ENCODE measurements at places on chromosomes 1 and 21. TPM values are rescaled to one million over a fixed set of nuclear protein-coding genes. Genes with fewer than 3 reads are reported as not detected.

- H3K27me3 ChIP-seq, result no peaks in the 10 kb centered on the region
- H3K4me1 ChIP-seq, result no peaks in the 10 kb centered on the region
- H3K4me3 ChIP-seq, result no peak overlapping the region
- H3K27ac ChIP-seq, result no peak overlapping the region
- no peak for DNase-seq
- H3K36me3 ChIP-seq, result no peaks in the 10 kb centered on the region
Observed at GRCh38 chr1:105652109-105652508, 1404.4 kb upstream of the PRMT6 start.

ESPN gene
- polyA plus RNA-seq, result not detected

TSPEAR gene
- not detected for polyA plus RNA-seq

GRCh38 chr1:97902067-97902466 lies 18.8 kb downstream of the DPYD start:
- H3K27ac ChIP-seq, result no peak overlapping the region
- no peak overlapping the region for H3K4me3 ChIP-seq
- peaks cover 4% of the 10 kb centered on the region for H3K36me3 ChIP-seq
- H3K27me3 ChIP-seq, result no peaks in the 10 kb centered on the region
- peaks cover 18% of the 10 kb centered on the region for H3K4me1 ChIP-seq

GRCh38 chr1:209544098-209544497 lies 39.4 kb upstream of the CAMK1G start:
- H3K27ac ChIP-seq, result no peak overlapping the region
- DNase-seq, result no peak
- H3K4me3 ChIP-seq, result no peak overlapping the region
- no peaks in the 10 kb centered on the region for H3K4me1 ChIP-seq
- H3K36me3 ChIP-seq, result no peaks in the 10 kb centered on the region

MTARC2 gene
- 3.9 TPM for polyA plus RNA-seq

- H3K27me3 ChIP-seq, result no peaks in the 10 kb centered on the region
- H3K4me1 ChIP-seq, result no peaks in the 10 kb centered on the region
- peaks cover 5% of the 10 kb centered on the region for H3K36me3 ChIP-seq
- no peak overlapping the region for H3K27ac ChIP-seq
- DNase-seq, result no peak
Observed at GRCh38 chr1:80181418-80181817, 1174.9 kb upstream of the ADGRL4 start.

- H3K36me3 ChIP-seq, result no peaks in the 10 kb centered on the region
- no peak overlapping the region for H3K27ac ChIP-seq
- no peak overlapping the region for H3K4me3 ChIP-seq
- no peak for DNase-seq
Observed at GRCh38 chr1:85321237-85321964, 45.0 kb upstream of the BCL10 start.

AADACL4 gene
- not detected for polyA plus RNA-seq

GABRD gene
- not detected for polyA plus RNA-seq

DNA sequence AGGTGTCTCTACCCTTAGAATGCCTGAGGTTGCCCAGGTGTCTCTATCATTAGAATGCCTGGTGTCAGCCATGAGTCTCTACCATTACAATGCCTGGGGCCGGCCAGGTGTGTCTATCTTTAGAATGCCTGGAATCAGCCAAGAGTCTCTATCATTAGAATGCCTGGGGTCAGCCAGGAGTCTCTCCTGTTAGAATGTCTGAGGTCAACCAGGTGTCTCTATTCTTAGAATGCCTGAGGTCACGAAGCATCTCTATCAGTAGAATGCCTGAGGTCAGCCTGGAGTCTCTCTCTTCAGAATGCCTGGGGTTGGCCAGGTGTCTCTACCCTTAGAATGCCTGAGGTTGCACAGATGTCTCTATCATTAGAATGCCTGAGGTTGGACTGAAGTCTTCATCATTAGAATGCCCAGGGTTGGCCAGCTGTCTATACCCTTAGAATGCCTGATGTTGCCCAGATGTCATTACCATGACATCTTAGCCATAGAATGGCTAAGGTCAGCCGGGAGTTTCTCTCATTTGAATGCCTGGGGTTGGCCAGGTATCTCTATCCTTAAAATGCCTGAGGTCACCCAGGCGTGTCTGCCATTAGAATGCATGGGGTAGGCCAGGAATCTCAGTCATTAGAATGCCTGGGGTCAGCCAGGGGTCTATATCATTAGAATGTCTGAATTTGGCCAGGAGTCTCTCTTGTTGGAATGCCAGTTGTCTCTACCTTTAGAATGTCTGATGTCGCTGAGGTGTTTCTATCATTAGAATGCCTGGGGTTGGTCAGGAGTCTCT lies 44.0 kb downstream of the RNF187 start:
- peaks cover 10% of the 10 kb centered on the region for H3K36me3 ChIP-seq
- no peak overlapping the region for H3K27ac ChIP-seq
- H3K27me3 ChIP-seq, result peaks cover 57% of the 10 kb centered on the region
- H3K4me3 ChIP-seq, result no peak overlapping the region
- no peak for DNase-seq

SPOCD1 gene
- not detected for polyA plus RNA-seq

DNA sequence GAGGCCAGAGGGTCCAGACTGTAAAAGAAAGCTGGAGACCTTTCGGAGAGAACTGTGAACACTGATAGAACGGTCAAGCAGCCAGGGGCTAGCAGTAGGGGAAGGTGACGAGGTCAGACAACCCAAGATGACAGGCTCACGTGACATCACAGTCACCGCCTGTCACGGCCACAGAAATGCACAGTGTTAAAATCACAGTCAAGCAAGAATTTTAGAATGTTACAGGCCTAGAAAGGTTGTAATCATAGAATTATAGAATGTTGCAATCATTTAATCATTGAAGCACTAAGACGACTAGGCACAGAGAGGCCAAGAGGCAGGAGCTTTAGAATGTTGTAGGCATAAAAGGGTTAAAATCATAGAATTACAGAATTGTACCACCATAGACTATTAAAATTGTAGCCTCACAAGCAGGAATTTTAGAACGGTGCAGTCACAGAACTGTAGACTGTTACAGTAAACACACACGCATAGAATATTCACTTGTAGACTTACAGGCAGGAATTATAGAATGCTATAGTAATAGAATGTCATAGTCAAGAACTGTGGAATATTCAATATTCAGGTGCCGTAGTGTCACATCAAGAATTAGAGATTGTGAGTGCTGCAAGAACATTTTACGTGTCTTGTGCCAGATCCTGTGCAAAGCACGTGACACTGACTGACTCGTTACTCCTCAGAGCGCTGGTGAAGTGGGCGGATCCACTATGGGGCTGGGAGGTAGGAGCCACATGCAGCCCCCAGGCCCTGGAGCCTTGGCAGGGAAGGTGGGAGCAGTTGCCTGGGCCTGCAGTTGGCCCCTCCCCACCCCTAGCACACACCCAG lies 118.1 kb downstream of the EPHB2 start:
- H3K27ac ChIP-seq, result no peak overlapping the region
- H3K27me3 ChIP-seq, result peaks cover 14% of the 10 kb centered on the region
- H3K4me1 ChIP-seq, result no peaks in the 10 kb centered on the region
- no peak for DNase-seq
- H3K36me3 ChIP-seq, result no peaks in the 10 kb centered on the region
- no peak overlapping the region for H3K4me3 ChIP-seq

DNA sequence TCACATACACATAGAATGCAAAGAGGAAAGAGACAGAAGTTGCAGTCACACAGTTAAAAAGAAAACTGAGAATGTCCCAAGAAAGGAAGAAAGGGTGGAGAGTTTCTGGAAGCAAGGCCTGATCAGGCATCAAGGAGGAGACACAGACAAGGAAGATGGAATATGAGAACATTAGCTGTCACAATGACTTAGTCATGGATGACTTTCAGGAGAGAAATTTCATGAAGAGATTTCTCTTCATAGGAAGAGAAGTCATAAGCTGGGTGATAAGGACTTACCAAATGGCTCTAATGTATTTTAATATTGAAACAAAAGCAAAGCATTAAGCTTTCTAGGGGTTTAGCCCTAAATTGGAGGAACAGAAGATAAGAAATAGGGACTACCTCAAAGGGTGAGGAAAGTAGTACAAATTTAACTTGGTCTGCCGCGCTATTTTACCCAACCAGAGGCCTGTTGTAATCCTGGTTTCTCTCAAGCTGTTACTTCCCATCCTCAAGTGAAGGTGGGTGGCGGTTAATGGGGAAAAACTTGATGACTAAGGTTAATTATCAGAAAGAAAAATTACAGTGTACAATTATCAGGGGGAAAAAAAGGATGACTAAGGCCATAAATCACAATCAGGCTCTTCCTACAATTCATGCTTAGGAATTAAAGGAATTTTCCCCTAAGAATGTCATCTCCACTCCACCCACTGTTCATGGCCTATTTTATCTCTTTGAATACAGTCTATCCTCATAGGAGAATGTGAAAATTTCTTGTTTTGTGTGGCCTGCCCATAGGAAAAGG lies 93.9 kb upstream of the ADGRL2 start:
- no peaks in the 10 kb centered on the region for H3K36me3 ChIP-seq
- H3K27me3 ChIP-seq, result no peaks in the 10 kb centered on the region
- no peak overlapping the region for H3K4me3 ChIP-seq
- H3K4me1 ChIP-seq, result no peaks in the 10 kb centered on the region
- no peak overlapping the region for H3K27ac ChIP-seq
- no peak for DNase-seq

- no peaks in the 10 kb centered on the region for H3K27me3 ChIP-seq
- no peak overlapping the region for H3K27ac ChIP-seq
- no peaks in the 10 kb centered on the region for H3K36me3 ChIP-seq
- DNase-seq, result no peak
- H3K4me1 ChIP-seq, result no peaks in the 10 kb centered on the region
- no peak overlapping the region for H3K4me3 ChIP-seq
Observed at GRCh38 chr1:33971018-33971710, 107.3 kb downstream of the HMGB4 start.

BTF3L4 gene
- 87.1 TPM for polyA plus RNA-seq

DNA sequence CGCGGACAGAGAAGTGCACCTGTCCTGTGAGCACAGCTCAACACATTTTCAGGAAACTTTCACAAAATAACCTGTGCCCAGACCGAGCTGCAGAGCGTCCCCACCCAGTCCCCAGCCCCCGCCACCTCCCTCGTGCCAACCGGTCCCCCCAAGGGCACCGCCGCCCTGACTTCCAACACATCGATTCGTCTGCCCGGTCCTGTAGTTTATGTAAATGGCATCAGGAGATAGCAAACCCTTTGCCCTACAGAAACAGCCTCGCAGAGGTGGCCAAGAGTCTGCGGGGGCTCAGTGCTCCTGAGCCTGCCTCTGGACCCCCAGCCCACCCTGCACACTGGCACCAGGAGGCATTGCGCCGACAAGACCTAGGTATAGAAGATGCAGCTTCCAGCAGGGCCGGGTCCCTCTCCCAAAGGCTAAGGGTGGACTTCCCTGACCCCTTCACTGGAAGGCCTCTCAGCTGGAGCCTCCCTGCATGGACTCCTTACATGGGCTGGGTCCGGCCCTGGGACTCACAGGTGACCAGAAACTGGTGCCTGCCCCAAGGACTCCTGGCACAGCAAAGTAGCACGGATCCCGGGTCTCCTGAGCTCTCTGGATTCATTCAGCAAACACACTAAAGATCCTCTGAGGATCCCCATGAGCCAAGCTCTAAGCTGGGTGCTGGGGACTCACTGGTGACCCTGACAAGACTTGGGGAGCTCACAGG lies 6.6 kb upstream of the PLEKHG5 start:
- peak overlapping the region; percentile 86 for H3K4me3 ChIP-seq
- DNase-seq, result no peak
- H3K36me3 ChIP-seq, result no peaks in the 10 kb centered on the region
- H3K27ac ChIP-seq, result no peak overlapping the region
- H3K4me1 ChIP-seq, result peaks cover 10% of the 10 kb centered on the region

GRCh38 chr1:119743776-119744597 lies 24.7 kb downstream of the HMGCS2 start:
- H3K4me3 ChIP-seq, result no peak overlapping the region
- H3K27ac ChIP-seq, result no peak overlapping the region
- no peak for DNase-seq

GRCh38 chr1:182622901-182623528 lies 18.8 kb upstream of the RGS16 start:
- H3K27me3 ChIP-seq, result no peaks in the 10 kb centered on the region
- H3K27ac ChIP-seq, result peak overlapping the region; percentile 33
- peaks cover 22% of the 10 kb centered on the region for H3K4me1 ChIP-seq

GBP7 gene
- 0.15 TPM for polyA plus RNA-seq

- peaks cover 14% of the 10 kb centered on the region for H3K4me1 ChIP-seq
- H3K27ac ChIP-seq, result no peak overlapping the region
- H3K4me3 ChIP-seq, result no peak overlapping the region
- DNase-seq, result no peak
Observed at GRCh38 chr1:33501774-33502173, 29.3 kb downstream of the ZSCAN20 start.

ATP1A4 gene
- polyA plus RNA-seq, result not detected

DNA sequence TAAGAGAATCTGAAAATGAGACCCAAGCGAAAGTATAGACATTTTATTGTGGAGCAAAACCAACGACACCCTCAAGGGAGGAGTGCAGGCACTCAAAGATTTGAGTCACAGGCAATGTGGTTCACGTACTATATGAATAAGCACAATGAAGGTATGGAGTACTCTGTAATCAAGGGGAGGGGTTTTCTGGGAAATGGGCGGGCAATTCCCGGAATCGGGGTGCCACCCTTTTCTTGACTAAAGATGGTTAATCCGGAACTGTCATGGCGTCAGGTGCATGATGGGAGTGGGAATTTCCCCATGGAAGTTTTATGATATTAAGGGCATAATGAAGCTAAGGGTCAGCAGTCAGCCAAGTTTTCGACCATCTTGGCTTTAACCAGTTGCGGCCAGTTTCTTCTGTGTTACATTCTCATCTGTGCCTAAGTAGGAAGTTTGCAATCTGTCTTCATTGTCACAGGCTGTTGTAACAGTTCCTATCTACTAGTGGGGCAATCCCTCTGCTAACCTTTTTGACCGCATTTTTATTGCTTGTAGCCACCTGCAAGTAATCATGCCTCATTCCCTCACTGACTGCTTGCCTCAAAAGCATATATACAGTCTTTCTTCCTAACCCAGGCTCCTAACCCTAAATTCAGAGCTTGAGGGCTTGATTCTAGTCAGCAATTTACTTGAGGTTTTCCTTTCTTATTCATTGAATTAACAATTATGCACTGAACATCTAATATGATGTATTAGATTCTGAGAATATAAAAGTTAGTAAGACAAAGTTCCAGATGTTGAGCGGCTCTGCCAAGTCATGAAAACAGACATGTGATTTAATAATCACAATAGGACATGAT lies 775 bp upstream of the AIM2 start:
- H3K4me3 ChIP-seq, result peak overlapping the region; percentile 77
- H3K4me1 ChIP-seq, result peaks cover 4% of the 10 kb centered on the region
- H3K27me3 ChIP-seq, result no peaks in the 10 kb centered on the region
- H3K36me3 ChIP-seq, result no peaks in the 10 kb centered on the region
- DNase-seq, result peak; percentile 13

CD1E gene
- polyA plus RNA-seq, result not detected

Data from naive B cell (primary cell).